ENCODE measurements at places on chromosomes 11 and 22.

DNA sequence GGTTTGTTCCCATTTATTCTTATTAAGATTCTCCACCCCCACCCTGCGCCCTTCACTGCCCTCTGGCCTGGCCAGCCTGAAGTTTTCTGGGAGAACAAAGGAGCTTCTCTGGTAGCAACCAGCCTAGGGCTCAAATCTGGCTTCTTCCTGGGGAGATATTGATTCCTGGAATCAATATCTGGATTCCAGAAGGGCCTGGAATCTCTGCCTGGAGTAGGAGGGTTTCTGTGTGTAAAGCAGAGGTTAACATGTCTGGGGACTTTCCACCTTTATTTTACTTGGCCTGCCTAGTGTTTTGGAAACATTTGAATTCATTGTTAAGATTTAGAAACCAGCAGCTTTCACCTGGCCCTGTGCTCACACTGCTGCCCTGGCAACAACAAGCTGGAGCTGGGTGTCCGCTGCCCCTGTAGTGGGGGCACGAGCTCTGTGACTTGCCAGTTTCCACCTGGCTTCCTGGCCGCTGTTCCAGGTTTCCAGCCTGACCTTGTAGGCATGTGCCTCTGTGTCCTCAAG, 5.5 kb downstream of the C11orf91 start:
- DNase-seq, result no peak

- DNase-seq, result no peak
These were observed 16.7 kb downstream of the SSH3 start for GRCh38 chr11:67320011-67320410.

- DNase-seq, result no peak
These were observed 12.3 kb upstream of the CARD16 start for GRCh38 chr11:105057432-105057831.

GRCh38 chr11:96306933-96307775, 35.8 kb downstream of the MAML2 start:
- DNase-seq, result no peak

DNA sequence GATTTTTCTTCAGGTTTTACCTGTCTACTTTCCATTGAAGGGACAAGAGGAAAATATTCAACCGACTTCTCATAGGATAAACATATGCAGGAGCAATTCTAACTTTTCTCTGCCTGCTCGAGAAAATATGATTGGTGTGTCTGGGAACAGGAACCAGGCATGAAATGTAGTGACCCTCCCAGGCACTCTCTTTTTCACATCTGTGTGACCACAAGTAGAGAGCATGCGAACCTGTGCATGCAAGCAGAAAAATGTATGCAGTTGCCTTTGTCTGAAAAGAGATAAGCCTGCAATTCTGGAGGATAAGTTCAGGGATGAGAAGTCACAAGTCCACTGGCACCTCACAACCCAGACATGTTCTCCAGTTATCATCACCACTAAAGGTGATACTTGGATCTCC, 583.5 kb upstream of the FAT3 start:
- no peak for DNase-seq

DNA sequence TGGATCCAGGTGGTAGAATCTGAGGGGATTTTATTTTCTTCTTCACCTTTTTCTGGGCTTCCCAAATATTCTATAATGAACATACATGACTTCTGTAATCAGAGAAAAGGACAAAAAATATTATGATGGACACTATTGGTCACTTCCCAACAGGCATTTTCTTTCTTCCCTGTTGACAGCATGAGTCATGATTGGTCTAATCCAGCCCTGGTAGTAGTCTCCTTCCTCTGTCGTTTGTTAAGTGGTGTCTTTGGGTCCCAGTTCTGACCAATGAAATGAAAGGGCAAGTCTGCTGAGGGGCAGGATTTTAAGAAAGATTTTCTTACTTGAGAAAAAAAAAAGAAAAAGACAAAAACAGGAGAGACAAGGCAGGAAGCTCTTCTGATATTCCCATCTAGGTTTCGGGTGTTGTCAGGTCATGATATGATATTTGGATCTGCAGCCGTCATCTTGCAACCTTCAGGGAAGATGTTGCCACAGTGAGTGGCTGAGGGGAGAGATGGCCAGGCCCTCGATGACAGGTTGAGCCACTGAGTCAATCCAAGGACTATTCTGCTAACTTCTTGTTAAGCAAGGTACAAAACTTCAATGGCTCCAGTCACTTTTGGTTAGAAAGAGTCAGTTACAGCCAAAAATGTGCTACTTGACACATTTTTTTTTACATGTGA, 23.3 kb upstream of the PLEKHB1 start:
- no peak for DNase-seq

- DNase-seq, result no peak
These were observed 10.8 kb downstream of the ST14 start for GRCh38 chr11:130170345-130170744.

DNA sequence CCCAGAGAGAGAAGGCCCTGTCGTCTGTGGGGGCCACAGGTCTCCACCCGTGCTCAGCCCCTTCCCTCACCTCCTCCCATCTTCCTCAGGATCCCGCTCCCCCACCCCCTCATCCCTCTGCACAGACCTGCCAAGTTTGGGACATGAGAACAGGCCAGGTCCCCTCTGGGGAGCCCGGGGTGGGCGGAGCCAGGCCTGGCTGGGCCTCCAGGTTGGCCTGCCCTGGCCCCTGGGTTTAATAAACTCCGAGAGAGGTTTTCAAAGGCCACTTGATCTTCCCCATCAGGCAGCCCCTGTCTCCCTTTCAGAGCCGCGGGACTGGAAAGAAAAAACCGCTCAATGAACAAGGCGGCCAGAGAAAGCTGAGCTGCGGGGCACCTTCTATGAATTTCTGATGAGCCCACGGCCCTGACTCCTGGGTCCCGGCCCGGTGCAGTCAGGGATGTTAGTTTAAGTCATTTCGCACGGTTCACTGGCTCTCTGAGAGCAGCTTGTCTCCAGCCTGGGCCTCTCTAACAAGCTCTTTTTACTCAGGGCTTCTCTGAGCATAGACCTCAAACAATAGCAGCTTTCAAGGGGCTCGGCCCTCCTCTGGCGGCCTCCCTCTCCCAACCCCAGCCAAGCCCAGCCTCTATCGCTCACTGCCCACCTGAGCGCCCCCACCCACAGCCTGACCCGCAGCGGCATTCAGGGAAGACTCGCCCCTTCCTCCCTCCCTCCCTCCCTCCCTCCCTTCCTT, 64.8 kb downstream of the RPUSD4 start:
- DNase-seq, result no peak

GRCh38 chr22:43080616-43081015, 8.6 kb downstream of the TTLL1 start:
- no peak for DNase-seq
